Heart right ventricle (tissue), 16 donors: ENCODE measurements at places on chromosomes 12 and 14. TPM values are rescaled to one million over a fixed set of nuclear protein-coding genes. Genes with fewer than 3 reads are reported as not detected.

DNA sequence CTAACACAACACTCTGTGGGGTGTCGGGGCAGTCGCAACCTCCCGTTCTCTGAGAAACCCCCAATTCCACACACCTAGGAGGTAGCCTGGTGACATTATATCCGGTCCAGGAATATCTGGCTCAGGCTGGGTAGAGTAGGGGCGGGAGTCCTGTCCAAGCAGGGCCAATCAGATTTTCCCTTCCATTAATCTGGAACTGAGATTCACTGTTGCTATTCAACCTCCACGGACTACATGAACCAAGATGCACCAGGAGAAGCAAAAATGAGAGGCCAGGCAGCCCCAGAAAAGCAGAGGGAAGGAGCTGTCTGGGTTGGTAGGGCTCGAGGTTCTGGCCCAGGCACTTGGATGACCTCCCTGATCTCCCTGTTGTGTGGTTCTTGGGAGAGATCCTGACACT is 51.0 kb downstream of the NINJ2 start:
- peaks cover 55% of the 10 kb centered on the region for H3K4me1 ChIP-seq
- no peak overlapping the region for H3K4me3 ChIP-seq
- H3K36me3 ChIP-seq, result no peaks in the 10 kb centered on the region
- no peak overlapping the region for H3K27ac ChIP-seq
- no peaks in the 10 kb centered on the region for H3K27me3 ChIP-seq

SLCO1B1 gene
- total RNA-seq, result not detected

DNA sequence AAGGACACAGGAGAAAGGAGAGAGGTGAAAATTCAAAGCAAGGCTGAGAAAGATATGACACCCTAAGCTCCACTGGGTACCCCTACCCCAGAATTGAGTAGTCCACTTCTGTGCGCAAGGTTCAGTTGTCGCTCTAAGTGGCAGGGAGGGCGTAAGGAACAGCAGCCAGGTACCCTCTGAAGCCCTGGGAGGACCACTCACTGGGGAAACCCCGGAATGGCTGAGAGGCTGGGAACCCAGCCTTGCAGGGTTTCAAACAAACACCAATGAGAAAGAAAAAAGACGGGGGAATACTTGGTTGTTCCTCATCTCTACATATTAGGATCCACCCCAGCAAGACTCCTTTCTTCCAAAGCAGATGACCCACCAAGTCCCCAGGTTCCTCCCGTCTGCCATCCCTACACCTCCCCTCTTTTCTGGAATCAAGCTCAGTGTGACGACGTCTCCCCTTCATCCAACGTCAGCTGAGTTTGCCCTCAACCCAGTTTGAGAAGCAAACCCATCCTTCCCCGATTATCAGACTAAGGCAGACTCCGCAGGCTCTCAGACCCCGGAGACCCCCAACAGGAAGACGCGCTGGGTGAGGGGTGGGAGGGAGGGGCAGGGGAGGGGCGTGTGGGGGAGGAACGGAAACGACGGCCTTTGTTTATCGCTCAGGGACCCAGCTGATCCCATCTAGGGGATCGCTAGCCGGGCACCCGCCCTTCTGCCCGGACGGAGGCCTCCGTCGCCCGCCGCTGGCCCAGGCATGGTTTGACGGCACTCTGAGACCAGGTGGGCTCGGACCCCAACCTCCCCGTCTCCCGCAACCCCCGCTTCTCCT is 795 bp downstream of the LMBR1L start:
- H3K4me3 ChIP-seq, result peak overlapping the region; percentile 99
- no peaks in the 10 kb centered on the region for H3K36me3 ChIP-seq
- DNase-seq, result peak; percentile 41
- no peaks in the 10 kb centered on the region for H3K27me3 ChIP-seq

- H3K36me3 ChIP-seq, result no peaks in the 10 kb centered on the region
- no peak overlapping the region for H3K4me3 ChIP-seq
- no peaks in the 10 kb centered on the region for H3K4me1 ChIP-seq
- DNase-seq, result no peak
- no peak overlapping the region for H3K27ac ChIP-seq
These were observed 264.1 kb downstream of the KIF21A start for GRCh38 chr12:39178837-39179236.

HSPA2 gene
- total RNA-seq, result 60.7 TPM

FBXW8 gene
- total RNA-seq, result 11.3 TPM

TSHR gene
- total RNA-seq, result not detected

GRCh38 chr14:39773387-39774126 is 341.3 kb upstream of the FBXO33 start:
- no peak overlapping the region for H3K4me3 ChIP-seq
- DNase-seq, result no peak
- H3K36me3 ChIP-seq, result no peaks in the 10 kb centered on the region
- H3K27me3 ChIP-seq, result no peaks in the 10 kb centered on the region
- no peak overlapping the region for H3K27ac ChIP-seq

DNA sequence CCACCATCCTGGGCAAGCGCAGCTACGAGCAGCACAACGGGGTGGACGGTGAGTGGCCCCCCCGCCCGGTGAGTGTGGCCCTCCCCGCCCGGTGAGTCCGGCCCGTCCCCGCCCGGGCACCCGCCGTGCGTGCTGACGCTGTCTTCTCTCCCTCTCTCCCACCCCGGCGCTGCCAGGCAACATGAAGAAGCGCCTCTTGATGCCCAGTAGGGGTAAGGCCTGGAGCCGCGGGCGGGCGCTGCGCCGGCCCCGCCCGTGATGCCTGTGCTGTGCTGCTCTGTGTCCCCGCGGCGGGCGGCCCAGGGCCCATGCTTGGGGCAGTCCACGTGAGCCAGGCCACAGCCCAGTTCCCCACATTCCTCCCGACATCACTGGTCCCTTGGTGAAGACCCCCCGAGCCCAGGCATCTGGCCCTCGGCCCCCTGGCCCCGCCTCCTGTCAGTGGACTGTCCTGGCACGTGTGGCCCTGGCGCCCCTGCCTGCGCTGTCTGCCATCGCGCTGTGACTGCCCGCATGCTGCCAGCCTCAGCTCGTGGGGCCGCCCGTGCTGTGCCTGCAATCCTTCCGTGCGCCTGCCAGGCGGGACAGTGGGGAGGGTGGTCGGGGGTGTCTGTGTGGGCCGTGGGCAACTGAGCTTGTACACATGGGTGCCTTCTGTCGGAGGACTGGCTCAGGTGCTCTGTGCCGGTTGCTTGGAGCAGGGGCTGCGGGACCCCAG is 7.9 kb upstream of the CRIP2 start:
- peaks cover 38% of the 10 kb centered on the region for H3K4me1 ChIP-seq
- DNase-seq, result peak; percentile 74
- peak overlapping the region; percentile 69 for H3K27ac ChIP-seq
- H3K27me3 ChIP-seq, result no peaks in the 10 kb centered on the region
- H3K36me3 ChIP-seq, result no peaks in the 10 kb centered on the region
- no peak overlapping the region for H3K4me3 ChIP-seq

SSPN gene
- total RNA-seq, result 91.1 TPM

DNA sequence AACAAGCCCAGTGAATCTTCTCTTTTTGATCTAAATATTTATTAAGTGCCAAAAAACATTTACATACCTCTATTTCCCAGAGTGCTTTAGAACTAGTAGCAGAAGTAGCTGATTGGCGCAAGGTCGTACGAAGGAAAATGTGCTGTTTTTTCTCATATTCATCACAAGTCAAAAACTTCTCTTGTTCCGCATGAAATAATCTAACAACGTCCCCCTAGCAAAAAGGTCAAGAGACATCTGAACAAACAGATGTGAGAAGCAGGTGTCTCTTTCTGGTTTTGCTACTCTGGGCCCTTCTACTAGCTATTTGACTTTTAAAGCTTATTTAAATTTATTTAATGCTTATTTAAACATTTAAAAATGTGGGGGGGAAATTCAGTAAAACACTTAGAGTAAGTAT is 117.8 kb downstream of the ITPR2 start:
- no peak overlapping the region for H3K27ac ChIP-seq
- DNase-seq, result no peak
- H3K36me3 ChIP-seq, result peaks cover 7% of the 10 kb centered on the region

DNA sequence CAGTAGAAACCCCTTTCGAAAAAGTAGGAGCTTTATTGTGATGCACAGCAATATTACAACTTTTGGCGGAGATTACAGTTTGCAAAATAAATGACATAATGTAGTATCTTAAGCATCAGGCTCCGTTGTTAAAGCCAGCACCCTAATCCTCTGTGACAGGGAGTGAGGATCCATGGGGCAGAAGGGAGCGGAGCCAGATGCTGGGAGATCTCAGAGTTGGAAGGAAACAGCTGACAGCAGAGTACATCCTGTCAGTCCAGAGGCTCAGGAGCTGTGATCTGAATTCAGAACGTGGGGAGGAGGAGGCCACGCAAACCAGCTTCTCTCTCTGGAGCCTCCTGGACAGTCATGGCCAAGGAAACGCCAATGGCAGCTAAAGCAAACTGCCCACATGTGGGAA is 55.7 kb downstream of the TMTC1 start:
- peaks cover 66% of the 10 kb centered on the region for H3K4me1 ChIP-seq
- H3K27ac ChIP-seq, result no peak overlapping the region
- DNase-seq, result no peak
- no peaks in the 10 kb centered on the region for H3K36me3 ChIP-seq

DNA sequence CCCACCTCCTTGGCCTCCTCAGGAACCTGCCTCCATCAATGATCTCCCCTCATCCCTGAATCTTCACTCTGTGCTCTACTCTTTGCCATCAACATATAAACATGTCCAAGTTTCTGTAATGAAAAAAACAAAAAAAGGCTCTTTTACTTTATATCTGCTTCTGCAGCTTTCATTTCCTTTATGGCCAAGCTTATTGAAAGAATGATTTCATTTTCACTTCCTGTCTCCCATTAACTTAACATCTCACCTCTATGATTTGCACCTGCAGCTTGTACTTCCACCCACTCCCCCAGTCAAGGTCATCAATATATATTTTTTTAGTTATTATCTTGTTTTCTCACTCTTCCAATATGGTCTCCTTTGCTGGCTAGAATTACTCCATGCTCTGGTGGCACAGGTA is 15.6 kb upstream of the RNU6-7 start:
- DNase-seq, result no peak
- H3K4me1 ChIP-seq, result no peaks in the 10 kb centered on the region
- no peaks in the 10 kb centered on the region for H3K27me3 ChIP-seq
- no peaks in the 10 kb centered on the region for H3K36me3 ChIP-seq

GRCh38 chr12:10501030-10501429 is 4.7 kb upstream of the EIF2S3B start:
- DNase-seq, result no peak
- H3K36me3 ChIP-seq, result no peaks in the 10 kb centered on the region
- H3K27me3 ChIP-seq, result no peaks in the 10 kb centered on the region
- H3K27ac ChIP-seq, result no peak overlapping the region
- H3K4me1 ChIP-seq, result no peaks in the 10 kb centered on the region

DNA sequence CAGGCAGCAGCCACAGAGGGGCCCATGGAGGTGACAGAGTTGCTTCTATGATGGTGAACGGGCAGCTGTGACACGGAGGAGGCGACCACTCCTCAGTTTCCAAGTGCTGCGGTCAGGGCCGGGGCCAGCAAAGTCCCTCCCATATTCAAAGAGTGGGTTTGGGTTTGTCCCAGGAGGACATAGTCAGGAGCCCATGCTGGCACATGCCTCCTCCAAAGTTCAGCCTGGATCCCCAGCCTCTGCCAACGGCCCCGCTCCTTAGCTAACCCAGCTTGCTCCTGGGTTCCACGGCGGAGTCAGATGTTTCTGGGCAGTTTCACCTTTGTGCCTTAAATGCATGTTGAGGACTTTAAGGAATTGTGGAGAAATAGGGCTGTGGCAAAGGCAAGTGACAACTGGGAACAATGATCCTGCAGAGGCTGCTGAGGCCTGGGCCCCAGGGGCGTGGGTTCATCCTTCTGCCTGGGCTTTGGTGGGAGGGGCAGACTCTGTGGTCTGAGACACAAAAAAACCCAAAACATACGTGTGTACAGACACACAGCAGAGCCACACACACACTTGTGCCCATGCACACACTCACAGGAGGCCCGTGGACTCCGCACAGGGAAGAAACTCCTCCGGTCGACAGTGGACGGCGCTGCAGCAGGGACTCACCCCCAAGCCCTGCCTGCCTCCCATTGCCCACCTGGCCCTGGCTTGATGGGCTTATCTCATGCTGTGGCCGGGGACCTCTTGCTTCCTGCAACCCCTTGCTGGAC is 399.4 kb downstream of the TMEM121 start:
- no peaks in the 10 kb centered on the region for H3K36me3 ChIP-seq
- H3K27ac ChIP-seq, result no peak overlapping the region
- no peak for DNase-seq
- no peak overlapping the region for H3K4me3 ChIP-seq
- peaks cover 13% of the 10 kb centered on the region for H3K27me3 ChIP-seq

DNA sequence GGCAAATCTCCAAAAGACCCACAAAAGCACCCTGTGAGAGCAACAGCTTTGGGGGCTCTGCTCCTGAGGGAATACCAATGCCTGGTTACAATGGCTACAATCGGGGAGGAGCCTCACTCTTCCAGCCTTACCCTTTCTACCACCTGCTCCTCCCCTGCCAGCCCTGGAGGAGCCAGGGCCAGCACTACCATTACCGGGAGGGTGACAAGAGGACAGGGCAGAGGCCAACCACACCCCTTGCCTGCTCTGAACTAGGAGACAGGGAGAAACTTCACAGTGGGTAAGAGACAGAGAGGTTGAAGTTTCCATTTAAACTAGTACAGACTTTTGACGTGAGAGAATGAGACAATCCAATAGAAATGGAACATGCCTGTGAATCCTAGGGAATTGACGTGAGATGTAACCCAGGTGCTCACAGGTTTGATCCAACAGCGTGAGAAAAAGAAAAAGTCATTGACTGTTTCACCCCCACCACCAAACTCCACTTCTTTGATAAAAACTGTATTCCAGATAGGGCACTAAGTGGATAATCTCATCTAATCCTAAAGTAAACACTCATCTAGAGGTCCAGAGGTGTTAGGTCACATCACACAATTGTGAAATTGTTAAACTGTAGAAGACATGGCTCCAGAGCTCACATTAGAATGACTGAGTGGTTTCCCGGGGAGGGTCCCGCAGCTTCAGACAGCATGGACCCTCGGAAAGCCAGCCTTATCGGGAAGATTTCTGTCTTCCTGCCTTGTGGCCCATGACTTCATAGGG is 8.4 kb upstream of the TC2N start:
- H3K4me3 ChIP-seq, result no peak overlapping the region
- H3K27ac ChIP-seq, result no peak overlapping the region
- peaks cover 9% of the 10 kb centered on the region for H3K4me1 ChIP-seq
- no peaks in the 10 kb centered on the region for H3K27me3 ChIP-seq

CMA1 gene
- 0.77 TPM for total RNA-seq

GRCh38 chr12:107761502-107761904 is 566 bp upstream of the PRDM4 start:
- peak overlapping the region; percentile 93 for H3K4me3 ChIP-seq
- peak; percentile 4 for DNase-seq
- peaks cover 23% of the 10 kb centered on the region for H3K4me1 ChIP-seq
- peaks cover 19% of the 10 kb centered on the region for H3K36me3 ChIP-seq

- H3K4me1 ChIP-seq, result no peaks in the 10 kb centered on the region
- no peak for DNase-seq
- H3K4me3 ChIP-seq, result no peak overlapping the region
- H3K27me3 ChIP-seq, result no peaks in the 10 kb centered on the region
- H3K36me3 ChIP-seq, result no peaks in the 10 kb centered on the region
These were observed 1099.4 kb downstream of the FSCB start for GRCh38 chr14:43407706-43408105.

- no peak overlapping the region for H3K27ac ChIP-seq
- DNase-seq, result no peak
- H3K4me3 ChIP-seq, result no peak overlapping the region
- no peaks in the 10 kb centered on the region for H3K36me3 ChIP-seq
- H3K27me3 ChIP-seq, result no peaks in the 10 kb centered on the region
These were observed 84.5 kb upstream of the PDZRN4 start for GRCh38 chr12:41103614-41104013.
